Smooth muscle cell of the coronary artery (primary cell): ENCODE measurements at places on chromosomes 3 and 15. TPM values are rescaled to one million over a fixed set of nuclear protein-coding genes. Genes with fewer than 3 reads are reported as not detected.

Gene MUC4
- total RNA-seq = not detected in 2 replicates

Gene DZIP1L
- 20.0 and 22.0 TPM in 2 replicates for total RNA-seq

Gene LMAN1L
- total RNA-seq = not detected in 2 replicates

Gene MTFMT
- 7.0 and 10.7 TPM in 2 replicates for total RNA-seq

Gene ALS2CL
- total RNA-seq = 0.94 and 1.9 TPM in 2 replicates

Gene GNAT1
- not detected in 2 replicates for total RNA-seq

Gene DLEC1
- under 0.01 TPM in 2 replicates for total RNA-seq

Gene SLC6A11
- total RNA-seq = under 0.01 TPM in 1 of 2 replicates, not detected in the other

Gene HAPLN3
- 6.7 and 11.2 TPM in 2 replicates for total RNA-seq

Gene CFAP91
- total RNA-seq = under 0.01 and 0.53 TPM in 2 replicates
